Stimulated activated CD4-positive, alpha-beta T cell treated with anti-CD3 and anti-CD28 coated beads, Interleukin-1b, Interleukin-23, amount 100 ng/mL, for 4 hours (primary cell): ENCODE measurements at places on chromosomes 1 and 21.

DNA sequence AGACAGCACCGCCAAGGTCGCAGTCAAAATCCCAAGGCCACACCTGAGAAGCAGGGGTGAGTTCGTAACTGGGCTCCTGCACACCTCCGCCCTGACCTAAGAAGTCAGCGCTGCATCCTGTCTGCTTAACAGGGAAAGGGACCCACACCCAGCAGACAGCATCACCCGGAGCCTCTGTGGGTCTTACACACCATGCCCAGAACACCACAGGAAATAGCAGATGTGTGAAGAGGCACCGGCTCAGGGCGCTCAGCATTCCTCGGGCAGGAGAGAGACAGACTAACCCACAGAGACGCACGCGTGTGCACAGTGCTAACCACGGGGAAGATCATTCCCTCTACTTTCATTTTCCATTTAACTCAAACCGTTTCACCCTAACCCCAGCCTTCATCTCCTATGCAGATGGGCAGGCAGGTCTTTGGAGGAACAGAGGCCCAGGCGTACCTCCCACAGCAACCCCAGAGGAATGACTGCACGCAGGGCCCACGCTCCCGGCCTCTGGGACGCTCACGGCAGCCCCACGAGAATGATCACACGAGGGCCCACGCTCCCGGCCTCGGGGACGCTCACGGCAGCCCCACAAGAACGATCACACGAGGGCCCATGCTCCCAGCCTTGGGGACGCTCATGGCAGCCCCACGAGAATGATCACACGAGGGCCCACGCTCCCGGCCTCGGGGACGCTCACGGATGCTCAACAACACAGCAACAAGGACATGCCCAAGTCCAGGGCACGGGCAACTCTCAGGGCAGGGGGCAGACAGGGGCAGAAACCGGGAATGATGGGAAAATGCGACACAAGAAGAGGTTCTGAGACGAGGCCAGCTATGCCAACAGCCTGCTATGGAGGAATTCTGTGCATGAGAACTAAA lies 20.9 kb downstream of the POFUT2 start:
- peak; percentile 13 for DNase-seq

GRCh38 chr1:183932412-183932811 lies 105.1 kb downstream of the COLGALT2 start:
- no peak for DNase-seq

DNA sequence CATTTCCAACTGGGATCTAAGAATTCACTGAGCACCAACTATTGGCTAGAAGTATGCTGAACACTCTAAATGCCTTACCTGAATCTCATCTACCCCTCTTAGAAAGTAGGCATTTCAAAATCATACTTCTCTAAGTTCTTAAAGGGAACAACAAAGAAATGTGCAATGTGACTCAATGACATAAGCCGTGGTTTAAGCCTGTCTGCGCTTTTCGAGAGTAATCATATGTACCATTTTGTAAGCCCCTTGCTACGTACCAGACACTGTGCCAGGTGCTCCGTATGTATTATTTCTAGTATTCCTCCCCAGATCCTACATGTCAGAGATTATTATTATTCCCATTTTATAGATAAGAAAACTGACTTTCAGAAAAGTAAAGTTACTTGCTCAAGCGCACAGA lies 454.2 kb downstream of the SETD4 start:
- no peak for DNase-seq

DNA sequence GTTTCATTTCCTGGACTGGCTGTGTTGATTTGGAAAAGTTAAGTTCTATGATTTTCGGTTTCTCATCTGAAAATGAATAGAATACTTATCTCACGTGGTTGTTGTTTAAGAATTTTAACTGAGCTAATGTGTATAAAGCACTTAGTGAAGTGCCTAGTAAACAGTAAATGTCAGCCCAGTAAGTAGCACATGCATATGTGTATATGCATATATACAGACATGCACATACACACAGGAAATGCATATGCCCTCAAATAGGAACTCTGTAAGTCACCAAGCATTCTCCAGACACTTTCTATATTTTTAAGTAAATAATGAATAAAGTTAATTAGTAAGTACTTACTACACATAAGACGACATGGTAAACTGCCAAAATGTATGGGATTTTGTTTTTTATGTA lies 128.6 kb downstream of the CLEC20A start:
- DNase-seq, result no peak

GRCh38 chr1:67713057-67713846 lies 28.3 kb downstream of the GADD45A start:
- no peak for DNase-seq

GRCh38 chr21:34201481-34201858 lies 128.1 kb downstream of the MRPS6 start:
- DNase-seq, result no peak
